IPS DF 19.7 (cell line): ENCODE measurements at places on chromosomes 12 and 14.

GRCh38 chr14:102479777-102480176, 29.8 kb downstream of the ANKRD9 start:
- no peak for DNase-seq

DNA sequence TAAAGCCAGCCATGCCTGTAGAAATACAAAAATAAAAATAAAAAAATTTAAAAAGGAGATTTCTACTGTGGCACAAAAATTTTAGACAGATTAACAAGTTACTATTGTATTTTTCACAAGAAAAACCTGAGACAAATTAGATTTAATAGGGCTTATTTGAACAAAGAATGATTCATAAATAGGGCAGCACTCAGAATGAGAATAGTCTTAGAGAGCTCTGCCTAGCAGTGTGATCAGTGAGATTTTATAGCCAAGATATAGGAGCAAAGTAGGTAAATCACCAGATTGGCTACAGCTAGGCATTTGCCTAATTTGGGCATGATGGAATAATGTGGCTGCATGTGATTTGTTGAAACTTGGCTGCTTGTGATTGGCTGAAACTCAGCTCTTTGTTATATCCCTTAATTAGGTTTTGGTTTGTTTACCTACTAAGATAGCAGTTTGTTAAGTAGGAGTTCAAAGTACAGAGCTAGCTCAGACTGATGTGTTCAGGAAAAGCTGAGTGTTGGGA, 279.7 kb upstream of the TMTC1 start:
- DNase-seq: no peak

DNA sequence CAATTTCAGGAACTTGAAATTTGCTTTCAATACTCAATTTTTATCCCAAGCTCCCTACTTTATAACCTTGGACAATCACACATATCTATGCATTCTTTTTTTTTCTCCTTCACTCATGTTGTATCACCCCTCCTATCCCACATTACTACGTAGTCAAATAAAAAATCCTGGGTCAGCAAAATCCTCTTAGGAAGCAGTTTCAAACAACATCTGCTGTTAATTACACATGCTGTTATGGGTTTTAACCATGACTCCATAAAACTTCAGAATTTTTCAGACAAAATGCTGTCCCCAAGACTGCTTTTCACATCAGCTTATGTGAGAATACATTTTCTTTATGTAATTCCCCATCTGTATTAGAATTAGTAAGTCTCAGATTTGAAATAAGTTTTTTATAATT, 61.7 kb downstream of the LRFN5 start:
- no peak for DNase-seq

DNA sequence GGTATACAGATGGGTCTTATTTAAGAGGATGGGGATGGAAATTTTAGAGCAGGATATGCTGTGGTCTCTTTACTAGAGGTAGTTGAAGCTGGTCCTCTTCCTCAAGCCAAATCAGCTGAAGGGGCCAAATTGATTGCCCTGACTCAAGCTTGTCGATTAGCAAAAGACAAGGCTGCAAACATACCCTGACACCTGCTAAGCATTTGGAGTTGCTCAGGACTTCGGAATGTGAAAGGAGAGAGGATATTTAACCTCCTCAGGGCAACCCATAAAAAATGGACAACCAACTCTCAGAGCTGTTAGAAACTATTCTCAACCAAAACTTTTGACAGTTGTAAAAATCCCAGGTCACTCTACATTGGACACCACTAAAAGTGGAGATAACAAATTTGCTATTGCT, 15.6 kb downstream of the PTGDR start:
- DNase-seq: no peak
